Stimulated activated CD8-positive, alpha-beta memory T cell treated with anti-CD3 and anti-CD28 coated beads, Interleukin-4, amount 100 ng/mL, for 4 hours (primary cell): ENCODE measurements at places on chromosomes 7 and 10.

GRCh38 chr10:80453842-80454512 is at the start of gene TSPAN14:
Gene TSPAN14, plus strand, starts transcription at chr10:80454310. Its CDS starts 34,924 bp downstream, at chr10:80489234.
- no peak for DNase-seq

DNA sequence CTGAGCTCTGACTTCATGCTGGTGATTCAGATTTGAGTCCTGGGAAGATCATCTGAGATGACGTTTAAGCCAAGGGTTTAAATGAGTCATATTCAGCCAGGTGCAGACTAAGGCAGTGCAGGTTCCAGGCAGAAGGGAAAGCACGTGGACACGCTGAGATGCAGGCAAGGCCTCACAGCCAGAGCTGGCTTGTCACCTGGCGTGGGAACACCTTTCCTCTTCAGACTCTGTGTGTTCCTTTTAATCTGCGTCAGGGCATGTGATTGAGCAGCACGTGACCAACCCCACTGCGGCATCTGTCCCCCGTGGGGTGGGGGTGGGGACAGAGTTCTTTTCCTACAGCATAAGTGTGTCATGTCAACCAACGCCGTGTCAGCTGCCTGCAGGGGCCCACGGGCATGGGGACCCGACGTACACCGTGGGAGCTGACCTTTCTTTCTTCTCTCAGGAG is 10.7 kb upstream of the IDI2 start:
- DNase-seq = no peak

DNA sequence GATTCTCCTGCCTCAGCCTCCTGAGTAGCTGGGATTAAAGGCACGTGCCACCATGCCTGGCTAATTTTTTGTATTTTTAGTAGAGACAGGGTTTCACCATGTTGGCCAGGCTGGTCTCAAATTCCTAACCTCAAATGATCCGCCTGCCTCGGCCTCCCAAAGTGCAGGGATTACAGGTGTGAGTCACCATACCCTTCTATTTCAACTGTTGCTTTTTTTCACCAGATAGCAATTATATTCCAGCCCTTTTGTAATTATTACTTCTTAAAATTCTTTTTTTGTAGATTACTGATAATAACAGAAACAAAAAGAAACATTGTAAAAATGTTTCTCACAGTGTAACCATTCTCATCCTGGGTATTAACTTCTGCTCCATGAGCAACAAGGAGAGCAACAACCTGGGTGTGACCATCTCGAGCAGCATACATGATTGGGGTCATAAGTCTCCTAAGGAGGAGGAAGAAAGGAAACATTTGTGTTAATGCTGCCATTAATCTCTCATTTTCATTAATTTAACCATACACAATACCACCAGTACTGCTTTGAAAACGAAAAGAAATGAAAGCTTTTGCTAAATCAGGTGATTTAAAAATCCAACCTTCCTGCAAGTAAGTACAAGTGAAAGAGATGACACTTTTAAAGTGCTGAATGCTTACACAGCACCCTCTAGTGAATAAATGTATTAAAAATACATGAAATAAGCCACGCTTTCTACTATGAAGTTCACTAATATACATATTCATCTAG is 41.8 kb downstream of the ASZ1 start:
- DNase-seq = no peak

- DNase-seq = no peak
Measured at GRCh38 chr10:100184840-100185239, 989 bp downstream of the ERLIN1 start.

DNA sequence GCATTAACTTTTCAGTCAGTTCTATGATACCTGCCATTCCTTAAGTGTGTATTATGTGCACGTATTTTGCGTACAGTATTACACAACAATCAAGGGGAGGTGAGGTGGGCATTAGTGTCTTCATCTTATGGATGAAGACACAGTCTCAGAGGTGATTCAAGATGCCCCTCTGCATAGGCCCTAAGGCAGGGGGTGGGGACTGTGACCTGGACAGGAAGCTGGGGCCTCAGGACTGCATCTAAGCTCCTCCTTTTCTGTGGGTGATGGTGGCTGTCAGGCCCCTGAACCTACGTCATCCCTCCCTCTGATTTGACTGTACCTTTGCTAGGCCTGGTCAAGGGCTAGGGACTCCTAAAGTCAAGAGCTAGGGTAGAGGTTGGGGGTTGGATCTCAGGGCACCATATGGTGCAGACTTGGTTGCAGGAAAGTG is 38.9 kb downstream of the HK1 start:
- no peak for DNase-seq

DNA sequence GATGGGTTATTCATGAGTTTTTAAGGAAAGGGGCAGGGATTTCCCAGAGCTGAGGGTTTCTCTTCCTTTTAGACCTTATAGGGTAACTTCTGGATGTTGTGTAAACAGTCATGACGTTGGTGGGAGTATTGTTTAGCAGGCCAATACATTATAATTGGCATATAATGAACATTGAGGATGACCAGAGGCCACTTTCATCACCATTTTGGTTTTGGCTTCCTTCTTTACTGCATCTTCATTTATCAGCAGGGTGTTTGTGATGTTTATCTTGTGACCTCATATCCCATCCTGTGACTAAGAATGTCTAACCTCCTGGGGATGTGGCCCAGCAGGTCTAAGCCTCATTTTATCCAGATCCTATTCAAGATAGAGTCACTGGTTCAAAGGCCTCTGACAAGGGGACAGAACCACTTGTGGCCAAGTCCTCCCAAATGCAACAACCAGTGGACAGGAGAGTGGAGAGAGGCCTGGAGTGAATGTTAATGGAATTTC is 77.3 kb upstream of the RPA3 start:
- no peak for DNase-seq

- no peak for DNase-seq
Measured at GRCh38 chr7:41219276-41219675, 483.6 kb downstream of the INHBA start.

GRCh38 chr7:22356701-22357310 is at the start of gene RAPGEF5:
Gene RAPGEF5, minus strand, starts transcription at chr7:22357154. Its CDS starts 94 bp downstream, at chr7:22357060.
- no peak for DNase-seq

GRCh38 chr7:64869121-64869725 is 33.9 kb upstream of the ZNF273 start:
- DNase-seq = no peak

GRCh38 chr7:156167987-156168386 is 355.7 kb upstream of the SHH start:
- no peak for DNase-seq

- DNase-seq = peak; percentile 4
Measured at GRCh38 chr10:86411281-86411841, 44.8 kb upstream of the GRID1 start.

GRCh38 chr10:23065181-23065948 is 30.0 kb upstream of the MSRB2 start:
- no peak for DNase-seq

DNA sequence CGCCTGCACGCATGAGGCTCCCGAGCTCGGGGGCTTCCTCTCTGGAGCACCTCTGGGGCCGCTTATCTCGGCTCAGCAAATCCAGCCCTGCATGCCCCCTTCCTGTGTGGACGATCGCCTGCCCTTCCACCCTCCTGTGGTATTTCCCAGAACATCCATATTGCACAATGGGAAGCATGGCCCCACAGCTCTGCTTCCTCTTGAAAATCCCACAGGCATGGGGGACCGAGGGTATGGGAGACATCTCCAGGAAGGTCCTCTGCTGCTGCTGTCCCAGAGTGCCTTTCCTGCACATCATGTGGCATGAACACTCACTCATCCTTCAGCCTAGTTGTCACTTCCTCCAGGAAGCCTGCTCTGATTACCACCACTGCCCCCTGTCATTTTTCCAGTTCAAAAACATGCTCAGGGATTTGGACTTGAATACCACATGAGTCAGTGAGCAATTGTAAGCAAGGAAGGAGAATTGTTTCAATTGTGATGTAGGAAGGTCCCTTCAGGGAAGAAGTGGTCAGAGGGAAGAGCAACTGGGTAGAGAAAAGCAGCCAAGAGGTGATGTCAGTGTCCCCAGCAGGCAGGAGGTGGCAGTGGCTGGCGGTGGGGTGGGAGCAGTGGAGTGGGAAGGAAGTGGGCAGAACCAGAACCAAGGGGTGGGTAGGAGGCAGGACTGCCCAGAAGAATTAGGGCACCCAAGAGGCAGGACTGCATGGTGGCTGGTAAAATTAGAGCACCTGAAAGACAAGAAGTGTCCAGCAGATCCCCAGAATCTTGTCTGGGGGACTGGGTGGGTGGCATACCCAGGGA is 67.5 kb upstream of the ZMIZ1 start:
- DNase-seq = no peak

GRCh38 chr7:80533287-80533686 is 21.4 kb upstream of the GNAT3 start:
- DNase-seq = no peak

- DNase-seq = no peak
Measured at GRCh38 chr7:54189330-54189729, 352.8 kb upstream of the VSTM2A start.

GRCh38 chr7:131281266-131282048 is 46.2 kb upstream of the MKLN1 start:
- DNase-seq = no peak
